ENCODE measurements at places on chromosomes 12 and 14.

- no peaks in the 10 kb centered on the region for H3K27me3 ChIP-seq
- peak within 1 kb of the TSS; percentile 77 for H3K27ac ChIP-seq
- peaks cover 10% of the 10 kb centered on the region for H3K4me1 ChIP-seq
- peak within 1 kb of the TSS; percentile 87 for H3K4me3 ChIP-seq
- peak; percentile 54 for DNase-seq
Measured at GRCh38 chr14:61281186-61281947, at the start of gene TMEM30B. Gene TMEM30B (minus strand): TSS chr14:61281338. CDS start chr14:61281147, 191 bp downstream.

DNA sequence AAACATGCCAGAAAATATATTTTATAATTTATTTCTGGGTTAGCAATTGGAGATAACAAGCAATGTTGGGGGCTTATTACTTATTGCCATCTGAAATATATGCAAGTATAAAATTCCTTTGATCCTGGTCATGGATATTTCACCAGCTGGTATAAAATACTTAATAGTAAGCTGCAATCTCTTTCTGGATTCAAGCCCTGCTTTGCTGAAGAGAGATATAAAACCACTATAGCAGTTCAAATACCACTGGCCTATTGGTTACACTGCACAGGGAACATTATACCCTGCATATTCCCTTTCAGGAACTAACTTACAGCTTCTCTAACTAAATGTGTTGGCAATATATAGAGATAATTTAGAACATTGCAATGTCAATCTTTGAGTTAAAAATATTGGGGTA, 546.2 kb upstream of the ATP2B1 start:
- H3K27me3 ChIP-seq = no peaks in the 10 kb centered on the region
- H3K4me1 ChIP-seq = no peaks in the 10 kb centered on the region
- H3K36me3 ChIP-seq = no peaks in the 10 kb centered on the region

- peaks cover 22% of the 10 kb centered on the region for H3K36me3 ChIP-seq
- H3K4me1 ChIP-seq = no peaks in the 10 kb centered on the region
- H3K27ac ChIP-seq = no peak overlapping the region
- no peak overlapping the region for H3K4me3 ChIP-seq
- no peak for DNase-seq
- no peaks in the 10 kb centered on the region for H3K27me3 ChIP-seq
Measured at GRCh38 chr14:92988786-92989755, 66.1 kb downstream of the CHGA start.

DNA sequence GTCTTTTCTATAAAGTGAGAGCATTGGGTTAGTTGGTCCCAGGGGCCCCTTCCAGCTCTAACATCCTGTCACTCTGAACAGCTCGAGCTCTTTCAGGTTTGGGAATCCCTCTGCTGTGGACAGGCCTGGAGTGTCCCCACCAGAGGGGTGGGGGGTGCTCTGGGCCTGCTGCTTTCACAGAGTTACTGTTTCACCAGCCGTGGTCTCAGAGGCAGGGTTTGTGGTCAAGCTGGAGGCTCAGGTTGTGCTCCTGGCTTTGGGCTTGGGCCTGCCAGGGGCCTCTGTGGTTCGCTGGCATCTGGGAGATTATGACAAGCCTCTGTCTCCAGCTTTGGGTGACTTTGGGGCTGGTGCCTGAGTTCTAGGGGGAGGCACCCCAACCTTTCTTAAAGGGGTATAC, 59.6 kb downstream of the FBXL14 start:
- H3K4me1 ChIP-seq = peaks cover 32% of the 10 kb centered on the region
- peaks cover 26% of the 10 kb centered on the region for H3K27me3 ChIP-seq
- no peak overlapping the region for H3K4me3 ChIP-seq
- H3K27ac ChIP-seq = no peak overlapping the region

GRCh38 chr12:49200919-49201594, 12.2 kb upstream of the TUBA1A start:
- H3K27me3 ChIP-seq = no peaks in the 10 kb centered on the region
- no peaks in the 10 kb centered on the region for H3K36me3 ChIP-seq
- DNase-seq = peak; percentile 64
- H3K27ac ChIP-seq = no peak overlapping the region

DNA sequence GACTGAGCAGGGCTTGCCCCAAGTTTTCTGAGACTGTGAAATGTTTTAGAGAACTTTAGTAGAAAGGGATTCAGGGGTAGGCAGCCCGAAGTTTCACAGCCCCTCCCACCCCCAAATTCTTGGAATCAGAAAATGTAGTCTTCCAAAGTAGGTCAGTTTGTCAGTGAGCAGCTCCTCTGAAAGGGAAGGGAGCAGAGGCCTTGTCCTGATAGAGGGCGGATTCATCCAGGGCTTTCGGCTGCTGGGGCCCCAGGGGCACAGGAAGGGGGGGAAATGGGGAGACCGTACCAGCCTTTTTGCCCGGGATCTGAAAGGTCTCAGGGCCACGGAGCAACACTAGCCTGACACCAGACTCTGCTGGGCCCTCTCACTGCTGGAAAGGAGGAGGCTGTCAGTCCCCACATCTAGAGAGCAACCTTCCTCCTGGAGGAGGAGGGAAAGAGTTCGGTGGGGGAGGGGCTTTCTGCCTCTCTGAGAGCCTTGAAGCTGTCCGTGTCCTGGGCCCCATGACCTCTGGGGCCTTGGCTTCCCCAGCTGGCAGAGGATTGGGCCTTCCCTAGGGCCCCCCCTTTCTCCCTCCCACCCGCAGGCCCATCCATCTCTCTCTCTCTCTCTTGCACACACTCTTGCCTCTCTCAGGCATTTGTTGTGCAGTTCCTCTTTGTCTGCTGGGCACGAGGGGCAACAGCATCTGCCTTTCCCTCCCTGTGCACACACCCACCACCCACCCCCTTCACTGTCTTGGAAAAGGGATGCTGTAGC, at the start of gene IKZF4:
IKZF4 (plus strand) TSS at position 621 of the 762 bp plus-strand sequence. CDS start 451 bp downstream, outside the sequence.
- H3K4me1 ChIP-seq = peaks cover 16% of the 10 kb centered on the region
- H3K27ac ChIP-seq = peak within 1 kb of the TSS; percentile 62
- DNase-seq = no peak

GRCh38 chr12:38328306-38328895, 11.8 kb downstream of the ALG10B start:
- H3K4me3 ChIP-seq = no peak overlapping the region
- peak; percentile 40 for DNase-seq
- no peaks in the 10 kb centered on the region for H3K4me1 ChIP-seq
- no peak overlapping the region for H3K27ac ChIP-seq

DNA sequence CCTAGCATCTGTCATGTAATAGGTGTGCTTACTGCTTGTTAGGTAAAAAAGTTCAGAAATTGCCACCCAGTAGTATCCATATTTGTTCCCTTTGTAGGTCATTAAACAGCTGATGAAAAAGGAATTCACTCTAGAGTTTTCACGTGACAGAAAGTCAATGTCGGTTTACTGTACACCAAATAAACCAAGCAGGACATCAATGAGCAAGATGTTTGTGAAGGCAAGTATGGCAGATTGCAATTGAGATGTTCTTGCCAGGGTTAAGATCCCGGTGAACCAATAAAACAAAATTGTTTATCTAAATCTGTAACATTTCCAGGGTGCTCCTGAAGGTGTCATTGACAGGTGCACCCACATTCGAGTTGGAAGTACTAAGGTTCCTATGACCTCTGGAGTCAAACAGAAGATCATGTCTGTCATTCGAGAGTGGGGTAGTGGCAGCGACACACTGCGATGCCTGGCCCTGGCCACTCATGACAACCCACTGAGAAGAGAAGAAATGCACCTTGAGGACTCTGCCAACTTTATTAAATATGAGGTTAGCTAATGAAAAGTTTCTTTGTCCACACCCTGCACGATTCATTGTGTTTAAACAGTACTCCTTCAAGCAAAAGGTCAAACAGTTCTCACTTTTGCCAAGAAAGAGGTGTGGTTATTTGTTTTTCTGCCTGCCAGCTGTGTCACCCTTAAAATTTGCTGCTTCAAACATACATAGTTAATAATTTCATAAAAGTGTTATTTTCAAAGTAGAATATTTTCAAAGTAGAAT, 58.3 kb downstream of the ATP2A2 start:
- H3K27ac ChIP-seq = no peak overlapping the region
- no peaks in the 10 kb centered on the region for H3K4me1 ChIP-seq
- DNase-seq = no peak

DNA sequence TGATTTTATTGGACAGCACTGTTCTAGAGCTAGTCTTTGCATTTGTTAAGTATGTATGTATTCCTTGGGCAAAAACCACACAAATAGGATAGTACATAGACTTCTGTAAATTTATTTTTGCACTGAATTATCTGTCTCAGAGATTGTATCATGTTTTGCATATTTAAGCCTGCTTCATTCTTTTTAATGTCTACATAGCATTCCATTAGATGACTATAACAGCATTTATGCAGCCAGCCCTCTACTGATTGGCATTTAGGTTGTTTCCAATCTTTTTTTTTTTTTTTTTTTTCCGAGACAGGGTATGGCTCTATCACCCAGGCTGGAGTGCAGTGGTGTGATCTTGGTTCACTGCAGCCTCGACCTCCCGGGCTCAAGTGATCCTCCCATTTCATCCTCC, 34.5 kb downstream of the SYNDIG1L start:
- H3K4me1 ChIP-seq = no peaks in the 10 kb centered on the region
- H3K27me3 ChIP-seq = no peaks in the 10 kb centered on the region
- H3K36me3 ChIP-seq = no peaks in the 10 kb centered on the region
- H3K27ac ChIP-seq = no peak overlapping the region
- no peak for DNase-seq

- no peak overlapping the region for H3K27ac ChIP-seq
- H3K4me1 ChIP-seq = no peaks in the 10 kb centered on the region
- DNase-seq = no peak
- no peaks in the 10 kb centered on the region for H3K36me3 ChIP-seq
- H3K4me3 ChIP-seq = no peak overlapping the region
Measured at GRCh38 chr14:101665478-101666078, 95.9 kb upstream of the PPP2R5C start.

- H3K27ac ChIP-seq = no peak overlapping the region
- no peak for DNase-seq
- H3K36me3 ChIP-seq = no peaks in the 10 kb centered on the region
- no peaks in the 10 kb centered on the region for H3K4me1 ChIP-seq
- H3K4me3 ChIP-seq = no peak overlapping the region
Measured at GRCh38 chr14:43157661-43158060, 1349.4 kb downstream of the FSCB start.

DNA sequence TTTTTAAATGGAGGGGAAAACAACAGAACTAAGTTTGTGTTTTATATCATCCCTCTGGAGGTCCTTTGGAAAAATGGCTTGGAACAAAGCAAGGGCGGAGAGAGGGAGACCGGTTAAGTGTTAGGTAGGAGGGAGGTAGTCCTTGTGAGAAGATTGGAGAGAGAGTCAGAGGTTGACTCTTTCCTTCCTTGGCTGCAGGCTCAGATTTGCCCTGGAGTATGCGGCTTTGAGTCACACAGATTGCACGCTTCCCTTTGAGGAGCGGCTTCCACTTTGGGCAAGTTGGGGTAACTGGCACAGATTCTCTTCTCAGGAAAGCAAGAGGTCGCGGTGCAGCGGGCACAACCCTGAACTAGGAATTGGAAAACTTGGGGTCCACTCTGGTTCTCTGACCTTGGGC, 9.9 kb downstream of the SOCS2 start:
- no peak for DNase-seq
- H3K4me1 ChIP-seq = no peaks in the 10 kb centered on the region
- H3K27me3 ChIP-seq = no peaks in the 10 kb centered on the region

DNA sequence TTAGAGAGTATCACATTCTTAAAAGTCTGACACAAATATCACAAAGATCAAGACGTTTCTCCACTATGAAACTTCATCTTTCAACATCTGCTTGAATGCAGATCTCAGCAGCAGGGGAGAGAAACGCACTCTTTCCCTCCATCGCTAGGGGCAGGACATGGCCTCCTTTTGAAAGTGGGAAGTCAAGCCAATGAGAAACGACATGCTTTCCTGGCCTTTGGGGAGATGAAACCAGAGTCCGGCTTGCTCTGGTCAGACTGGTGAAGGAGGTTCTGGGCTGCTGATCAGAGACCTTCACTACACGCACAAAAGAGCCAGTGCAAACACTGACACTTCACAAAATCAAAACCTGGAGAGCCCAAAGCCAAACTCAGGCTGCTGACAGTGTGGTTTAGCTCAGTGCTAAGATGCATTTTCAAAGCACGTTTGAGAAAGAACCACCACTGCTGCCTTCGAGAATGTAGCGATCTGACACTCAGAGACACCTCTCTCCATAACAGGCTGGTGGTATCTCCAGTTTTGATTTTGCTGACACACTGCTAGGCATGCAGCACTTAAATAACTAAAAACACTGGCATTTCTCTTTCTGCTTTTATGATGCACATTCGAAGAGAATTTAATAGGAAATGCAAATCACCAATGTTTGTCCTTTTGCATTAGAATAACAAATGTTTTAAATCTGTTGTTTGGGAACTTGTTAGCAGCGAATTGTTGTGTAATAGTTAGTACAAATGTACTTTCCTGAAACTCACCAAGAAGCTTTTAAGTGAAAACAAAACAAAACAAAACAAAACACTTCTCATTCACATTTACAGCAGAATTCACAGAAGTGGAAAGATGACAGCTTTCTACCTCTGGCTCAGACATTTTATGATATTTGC, 93.9 kb upstream of the OVCH1 start:
- no peaks in the 10 kb centered on the region for H3K36me3 ChIP-seq
- H3K27ac ChIP-seq = no peak overlapping the region
- no peak overlapping the region for H3K4me3 ChIP-seq
- no peaks in the 10 kb centered on the region for H3K4me1 ChIP-seq
- DNase-seq = no peak

DNA sequence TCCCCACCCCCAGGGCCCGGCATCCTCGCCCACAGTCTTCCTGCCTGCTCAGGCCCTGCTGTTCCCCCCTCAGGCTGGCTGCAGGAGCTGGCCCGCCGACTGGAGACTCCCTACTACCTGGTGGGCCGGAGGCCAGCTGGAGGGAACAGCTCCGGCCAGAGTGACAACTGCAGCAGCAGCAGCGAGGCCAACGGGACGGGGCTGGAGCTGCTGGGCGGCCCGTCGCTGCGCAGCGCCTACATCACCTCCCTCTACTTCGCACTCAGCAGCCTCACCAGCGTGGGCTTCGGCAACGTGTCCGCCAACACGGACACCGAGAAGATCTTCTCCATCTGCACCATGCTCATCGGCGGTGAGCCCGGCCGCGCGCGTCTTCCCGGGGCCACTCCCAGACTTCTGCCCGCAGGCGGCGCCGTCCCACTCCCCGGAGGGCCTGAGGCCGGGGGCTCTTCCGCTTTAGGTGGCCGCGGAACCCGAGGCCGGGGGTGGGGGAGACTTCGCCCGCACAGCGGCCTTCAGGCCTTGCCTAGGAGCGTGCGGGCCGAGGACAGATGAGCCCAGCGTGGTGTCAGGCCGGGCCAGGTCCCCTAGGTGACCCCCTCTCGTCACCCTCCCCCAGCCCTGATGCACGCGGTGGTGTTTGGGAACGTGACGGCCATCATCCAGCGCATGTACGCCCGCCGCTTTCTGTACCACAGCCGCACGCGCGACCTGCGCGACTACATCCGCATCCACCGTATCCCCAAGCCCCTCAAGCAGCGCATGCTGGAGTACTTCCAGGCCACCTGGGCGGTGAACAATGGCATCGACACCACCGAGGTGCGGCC, 10.2 kb downstream of the KCNH3 start:
- H3K36me3 ChIP-seq = no peaks in the 10 kb centered on the region
- DNase-seq = no peak
- peak overlapping the region; percentile 14 for H3K4me3 ChIP-seq
- no peaks in the 10 kb centered on the region for H3K4me1 ChIP-seq
